Lower lobe of right lung (tissue), 2 donors: ENCODE measurements at places on chromosomes 4 and X. TPM values are rescaled to one million over a fixed set of nuclear protein-coding genes. Genes with fewer than 3 reads are reported as not detected.

The CRMP1 gene
- 6.2 TPM for total RNA-seq

The PPEF2 gene
- not detected for total RNA-seq

The LPAR4 gene
- 0.18 TPM for total RNA-seq

The C4orf50 gene
- 0.09 TPM for total RNA-seq

The PGM2 gene
- 28.7 TPM for total RNA-seq

The NXF2B gene
- 1.0 TPM for total RNA-seq

The HTN3 gene
- total RNA-seq = not detected

The TMPRSS11D gene
- total RNA-seq = not detected

The GJB1 gene
- total RNA-seq = 1.7 TPM

The UCP1 gene
- not detected for total RNA-seq

The DUSP21 gene
- total RNA-seq = not detected

The KLHL13 gene
- 3.9 TPM for total RNA-seq

The AKAP14 gene
- 4.8 TPM for total RNA-seq

The FRMD7 gene
- not detected for total RNA-seq

The MTTP gene
- 0.15 TPM for total RNA-seq

The ETDA gene
- total RNA-seq = not detected

The NDUFC1 gene
- total RNA-seq = 52.0 TPM

The CSAG1 gene
- not detected for total RNA-seq

The PCSK1N gene
- total RNA-seq = 3.0 TPM

The NDNF gene
- 108 TPM for total RNA-seq

The MMRN1 gene
- 42.6 TPM for total RNA-seq

The GATA1 gene
- 1.2 TPM for total RNA-seq

The LIMCH1 gene
- 267 TPM for total RNA-seq
